Upper lobe of right lung (tissue), 1 donor: ENCODE measurements at places on chromosomes 5 and 9.

GRCh38 chr5:157821822-157822622 lies 36.9 kb downstream of the CLINT1 start:
- no peaks in the 10 kb centered on the region for H3K27me3 ChIP-seq
- no peak overlapping the region for H3K4me3 ChIP-seq
- no peak for DNase-seq
- H3K4me1 ChIP-seq: peaks cover 13% of the 10 kb centered on the region
- H3K27ac ChIP-seq: no peak overlapping the region

- no peak overlapping the region for H3K4me3 ChIP-seq
- no peak for DNase-seq
- peaks cover 26% of the 10 kb centered on the region for H3K36me3 ChIP-seq
These were observed 144.3 kb upstream of the DHFR start for GRCh38 chr5:80799041-80799440.

DNA sequence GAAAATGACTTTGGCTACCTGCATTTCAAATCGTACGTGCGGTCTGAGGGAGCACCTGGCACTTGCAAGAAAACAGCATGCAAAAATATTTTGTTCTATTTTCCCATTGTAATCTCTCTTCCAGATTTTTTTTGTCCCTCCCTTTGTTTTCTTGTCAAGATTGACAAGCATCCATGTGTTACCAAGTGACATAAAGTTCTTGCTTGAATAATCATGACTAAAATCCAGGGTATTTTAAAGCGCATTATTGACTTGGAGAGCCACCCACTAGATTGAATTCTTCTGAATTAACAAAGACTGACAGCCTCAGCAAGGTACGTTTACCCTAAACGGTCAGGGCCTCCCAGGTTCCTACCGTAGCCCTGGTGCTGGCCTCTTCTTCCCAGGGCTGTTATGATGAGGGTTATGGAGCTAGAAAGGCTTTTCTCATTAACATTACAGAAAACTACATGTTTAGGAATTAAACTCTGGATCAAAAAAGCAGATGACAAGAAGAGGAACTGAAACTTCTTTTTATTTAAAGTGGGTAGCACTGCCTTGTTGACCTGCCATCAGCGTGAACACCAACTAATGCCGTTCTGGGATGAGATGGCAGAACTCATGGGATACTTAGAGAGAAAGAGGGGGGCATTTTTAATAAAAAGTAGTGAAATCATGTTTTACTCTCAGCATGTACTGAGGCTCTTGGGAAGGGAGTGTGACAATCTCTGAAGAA lies 297.0 kb downstream of the EFNA5 start:
- no peaks in the 10 kb centered on the region for H3K4me1 ChIP-seq
- DNase-seq: no peak
- no peaks in the 10 kb centered on the region for H3K27me3 ChIP-seq
- H3K27ac ChIP-seq: no peak overlapping the region
- no peak overlapping the region for H3K4me3 ChIP-seq

GRCh38 chr9:69496846-69497450 lies 171.9 kb downstream of the ENTREP1 start:
- no peak for DNase-seq
- H3K27ac ChIP-seq: no peak overlapping the region
- no peaks in the 10 kb centered on the region for H3K36me3 ChIP-seq
- H3K4me3 ChIP-seq: no peak overlapping the region
- H3K4me1 ChIP-seq: no peaks in the 10 kb centered on the region
- no peaks in the 10 kb centered on the region for H3K27me3 ChIP-seq

DNA sequence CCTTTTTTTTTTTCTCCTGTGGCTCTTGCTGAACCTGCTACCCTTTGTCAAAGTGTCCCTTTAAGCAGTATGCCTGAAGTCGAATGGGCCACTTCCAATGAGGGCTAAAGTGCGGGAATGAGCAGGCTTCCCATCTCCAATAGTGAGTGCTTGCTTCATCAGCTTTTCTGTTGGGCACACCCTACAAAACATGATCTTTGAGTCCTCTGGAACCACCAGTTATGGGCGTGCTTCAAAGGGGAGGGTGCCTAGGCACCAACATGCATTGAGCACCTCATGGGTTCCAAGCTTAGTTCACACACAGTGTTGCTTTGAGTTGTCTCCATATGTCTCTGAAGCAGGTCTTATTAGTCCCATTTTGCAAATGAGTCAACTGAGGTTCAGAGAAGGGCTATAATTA lies 132.8 kb upstream of the CPEB4 start:
- H3K4me1 ChIP-seq: no peaks in the 10 kb centered on the region
- no peak overlapping the region for H3K4me3 ChIP-seq
- H3K36me3 ChIP-seq: no peaks in the 10 kb centered on the region
- H3K27me3 ChIP-seq: no peaks in the 10 kb centered on the region

- H3K4me1 ChIP-seq: peaks cover 19% of the 10 kb centered on the region
- peak; percentile 67 for DNase-seq
- no peaks in the 10 kb centered on the region for H3K36me3 ChIP-seq
- peak overlapping the region; percentile 73 for H3K4me3 ChIP-seq
These were observed 439 bp downstream of the SSBP2 start for GRCh38 chr5:81750308-81751008.

DNA sequence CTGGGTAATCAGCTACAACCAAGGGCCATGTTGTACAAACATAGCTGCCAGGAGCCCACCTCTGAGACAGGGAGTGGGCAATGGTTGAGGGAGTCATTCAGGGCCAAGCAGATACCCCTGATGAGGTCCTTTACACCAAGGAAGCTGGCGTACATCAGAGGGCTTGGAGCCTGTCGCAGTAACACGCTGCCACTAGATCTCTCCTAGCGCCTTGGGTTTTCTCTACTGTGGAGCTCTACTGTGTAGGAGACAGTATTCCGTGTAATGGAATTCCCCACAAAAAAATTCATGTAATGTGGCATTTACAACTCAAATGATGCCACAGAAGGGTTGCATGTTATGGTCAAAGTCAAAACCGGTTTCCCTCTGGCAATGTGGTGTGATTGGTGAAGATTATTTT lies 41.4 kb upstream of the CRB2 start:
- H3K4me3 ChIP-seq: no peak overlapping the region
- no peak for DNase-seq
- H3K27ac ChIP-seq: no peak overlapping the region
- peaks cover 8% of the 10 kb centered on the region for H3K4me1 ChIP-seq

GRCh38 chr5:73908846-73909245 lies 282.9 kb downstream of the ARHGEF28 start:
- no peaks in the 10 kb centered on the region for H3K4me1 ChIP-seq
- H3K4me3 ChIP-seq: no peak overlapping the region
- no peaks in the 10 kb centered on the region for H3K27me3 ChIP-seq
- no peak for DNase-seq
- no peak overlapping the region for H3K27ac ChIP-seq

DNA sequence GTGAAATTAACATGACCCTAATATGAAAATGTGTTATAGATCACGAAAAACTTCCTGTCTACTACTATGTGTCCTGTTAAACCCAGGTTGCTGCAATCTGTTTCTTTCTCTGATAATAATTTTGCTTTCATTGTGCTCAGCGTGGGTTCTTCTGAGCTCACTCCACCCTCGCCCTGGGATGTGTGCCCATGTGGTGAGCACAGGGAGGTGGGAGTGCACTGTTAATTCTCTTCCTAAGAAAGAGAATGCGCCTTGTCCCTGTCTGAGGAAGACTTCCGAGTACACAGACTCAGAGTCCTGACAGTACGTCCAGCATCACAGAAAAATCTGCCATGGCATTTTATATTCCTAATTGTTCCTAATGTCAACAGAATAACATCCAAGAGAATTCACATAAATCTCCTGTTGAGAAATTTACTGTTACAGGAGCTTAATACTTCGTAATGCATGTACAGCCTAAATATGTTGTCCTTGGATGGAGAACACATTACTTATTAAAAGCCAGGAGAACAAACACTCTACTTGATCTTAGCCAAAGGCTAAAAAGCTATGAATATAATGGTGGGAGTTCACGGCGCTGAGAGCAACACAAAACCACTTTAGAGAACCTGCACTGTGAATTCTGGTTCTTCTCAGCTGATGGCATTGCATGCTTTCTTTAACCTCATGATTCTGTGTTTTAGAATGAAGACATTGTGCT lies 102.6 kb downstream of the PDE4D start:
- H3K27me3 ChIP-seq: no peaks in the 10 kb centered on the region
- H3K4me3 ChIP-seq: no peak overlapping the region
- peak overlapping the region; percentile 13 for H3K27ac ChIP-seq
- no peak for DNase-seq
- no peaks in the 10 kb centered on the region for H3K4me1 ChIP-seq

DNA sequence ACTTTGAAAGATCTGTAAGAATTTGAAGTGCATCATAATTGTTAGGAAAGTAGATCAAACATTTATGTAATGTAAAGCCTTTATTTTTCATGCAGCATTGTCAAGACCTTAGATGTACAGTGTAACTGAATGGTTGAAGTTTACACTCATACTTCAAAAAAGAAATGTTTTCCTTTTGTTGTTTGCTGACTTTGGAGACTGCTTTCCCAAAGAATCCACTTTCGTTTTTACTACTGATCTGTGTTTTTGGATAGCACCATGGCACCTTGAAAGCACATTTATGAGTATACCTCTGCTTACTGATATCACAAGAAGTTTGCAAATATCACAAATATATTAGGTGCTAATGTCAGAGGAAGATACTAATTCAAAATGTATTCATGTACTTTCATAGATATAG lies 50.0 kb downstream of the PIP5K1B start:
- no peak overlapping the region for H3K4me3 ChIP-seq
- H3K27ac ChIP-seq: no peak overlapping the region
- no peaks in the 10 kb centered on the region for H3K4me1 ChIP-seq
- no peaks in the 10 kb centered on the region for H3K27me3 ChIP-seq
- no peaks in the 10 kb centered on the region for H3K36me3 ChIP-seq
- DNase-seq: no peak

GRCh38 chr5:120092649-120093048 lies 371.5 kb upstream of the PRR16 start:
- DNase-seq: no peak
- no peaks in the 10 kb centered on the region for H3K4me1 ChIP-seq
- no peaks in the 10 kb centered on the region for H3K27me3 ChIP-seq
- H3K4me3 ChIP-seq: no peak overlapping the region

DNA sequence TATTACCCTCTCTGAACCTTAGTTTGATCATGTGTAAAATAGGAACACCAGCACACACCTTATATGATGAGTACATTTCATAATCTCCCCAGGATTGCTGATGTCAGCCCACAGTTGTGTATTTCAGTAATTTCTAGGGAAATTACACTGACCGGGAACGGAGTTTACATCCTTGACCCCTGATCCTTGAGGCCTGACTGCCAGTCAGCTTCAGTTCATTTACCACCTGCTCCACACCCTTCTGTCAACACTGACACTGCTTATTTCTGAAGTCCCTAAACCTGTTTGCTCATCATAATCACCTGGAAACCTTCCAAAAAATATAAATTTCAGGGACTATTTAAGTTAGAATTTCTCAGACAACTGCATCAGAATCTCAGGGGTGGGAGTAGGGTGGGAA lies 55.3 kb downstream of the ZNF622 start:
- no peak for DNase-seq
- no peaks in the 10 kb centered on the region for H3K27me3 ChIP-seq
- H3K4me1 ChIP-seq: no peaks in the 10 kb centered on the region
- no peak overlapping the region for H3K27ac ChIP-seq
- no peak overlapping the region for H3K4me3 ChIP-seq

- H3K4me3 ChIP-seq: no peak overlapping the region
- DNase-seq: no peak
- no peaks in the 10 kb centered on the region for H3K4me1 ChIP-seq
- H3K27me3 ChIP-seq: no peaks in the 10 kb centered on the region
- H3K27ac ChIP-seq: no peak overlapping the region
- H3K36me3 ChIP-seq: no peaks in the 10 kb centered on the region
These were observed 342.8 kb downstream of the EBF1 start for GRCh38 chr5:158756871-158757270.

DNA sequence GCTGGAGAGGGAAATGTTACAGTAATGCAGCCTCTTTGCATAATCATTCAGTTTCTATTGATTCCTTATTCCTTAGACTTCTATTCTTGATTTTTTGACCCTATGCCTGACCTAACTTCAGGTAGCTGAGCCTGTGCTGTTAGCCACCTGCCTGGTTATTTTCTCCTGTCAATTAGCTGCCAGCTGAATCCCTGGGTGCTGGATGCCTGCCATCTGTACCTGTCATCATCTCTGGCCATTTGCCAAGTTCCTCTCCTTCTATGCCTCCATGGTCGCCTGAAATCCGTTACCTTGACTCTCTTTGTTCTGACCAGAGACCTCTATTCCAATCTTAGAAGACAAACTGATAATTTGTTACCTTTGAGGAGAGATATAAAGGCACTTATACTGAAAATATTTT lies 178.3 kb downstream of the CAVIN4 start:
- H3K27ac ChIP-seq: no peak overlapping the region
- H3K4me1 ChIP-seq: no peaks in the 10 kb centered on the region
- DNase-seq: no peak
- H3K27me3 ChIP-seq: no peaks in the 10 kb centered on the region

DNA sequence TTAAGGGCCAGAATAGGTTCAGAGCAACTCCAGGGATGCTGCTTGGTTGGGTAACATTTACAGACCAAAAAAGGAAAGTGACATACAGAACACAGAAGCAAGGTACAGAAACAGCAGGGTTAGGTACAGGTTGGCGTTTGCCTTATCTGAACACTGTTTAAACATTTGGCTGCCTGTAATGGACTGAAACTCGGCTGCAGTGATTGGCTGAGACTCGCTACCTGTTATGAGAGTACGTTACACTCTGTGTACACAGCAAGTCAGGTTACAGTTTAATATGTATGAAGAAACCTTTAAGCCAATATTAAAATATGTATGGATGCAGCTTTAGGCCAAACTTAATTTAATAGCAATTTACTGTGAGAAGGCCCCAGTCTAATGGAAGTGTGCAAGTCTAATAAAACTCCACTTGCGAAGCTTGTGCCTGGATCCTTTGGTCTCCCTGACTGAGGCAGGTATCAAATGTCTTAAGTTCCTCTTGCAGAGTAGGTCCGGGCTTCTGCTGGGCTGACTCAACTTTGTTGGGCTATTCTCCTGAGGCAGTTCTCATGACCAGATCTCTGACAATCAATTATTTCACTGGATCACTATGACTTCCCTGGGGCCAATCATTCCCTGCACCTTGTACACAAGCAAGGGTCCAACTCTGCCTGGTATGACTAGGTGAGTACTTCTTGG lies 204.9 kb downstream of the ZNF462 start:
- DNase-seq: no peak
- no peak overlapping the region for H3K27ac ChIP-seq
- H3K36me3 ChIP-seq: no peaks in the 10 kb centered on the region
- H3K4me3 ChIP-seq: no peak overlapping the region

DNA sequence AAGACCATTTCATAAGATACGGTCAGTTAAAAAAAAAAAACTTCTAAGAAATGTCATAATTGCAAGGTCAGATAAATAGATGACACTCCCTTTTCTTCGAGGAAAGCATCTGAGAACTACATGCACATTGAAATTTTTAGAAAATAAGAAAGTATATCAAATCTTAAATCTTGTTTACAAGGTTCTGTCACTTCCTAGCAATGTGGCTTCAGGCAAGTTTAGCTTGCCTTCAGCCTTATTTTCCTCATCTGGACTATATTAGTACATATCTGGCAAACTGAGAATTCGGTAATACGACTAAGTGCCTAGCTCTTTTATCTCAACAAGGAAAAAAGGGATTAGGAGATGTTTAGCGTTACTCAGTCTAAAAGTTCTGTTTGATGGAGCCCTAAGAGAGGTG lies 32.5 kb upstream of the OR2K2 start:
- no peak overlapping the region for H3K4me3 ChIP-seq
- no peak for DNase-seq
- no peaks in the 10 kb centered on the region for H3K4me1 ChIP-seq
- no peak overlapping the region for H3K27ac ChIP-seq
- peaks cover 76% of the 10 kb centered on the region for H3K36me3 ChIP-seq

- no peak overlapping the region for H3K27ac ChIP-seq
- H3K36me3 ChIP-seq: peaks cover 22% of the 10 kb centered on the region
- no peaks in the 10 kb centered on the region for H3K4me1 ChIP-seq
- H3K27me3 ChIP-seq: no peaks in the 10 kb centered on the region
- no peak for DNase-seq
These were observed 88.3 kb downstream of the PIK3R1 start for GRCh38 chr5:68303754-68304420.
